ENCODE measurements at places on chromosomes 6 and 20. TPM values are rescaled to one million over a fixed set of nuclear protein-coding genes. Genes with fewer than 3 reads are reported as not detected.
A peak's percentile ranks its signal among the peaks of the same experiment; 100 is the strongest.

DNA sequence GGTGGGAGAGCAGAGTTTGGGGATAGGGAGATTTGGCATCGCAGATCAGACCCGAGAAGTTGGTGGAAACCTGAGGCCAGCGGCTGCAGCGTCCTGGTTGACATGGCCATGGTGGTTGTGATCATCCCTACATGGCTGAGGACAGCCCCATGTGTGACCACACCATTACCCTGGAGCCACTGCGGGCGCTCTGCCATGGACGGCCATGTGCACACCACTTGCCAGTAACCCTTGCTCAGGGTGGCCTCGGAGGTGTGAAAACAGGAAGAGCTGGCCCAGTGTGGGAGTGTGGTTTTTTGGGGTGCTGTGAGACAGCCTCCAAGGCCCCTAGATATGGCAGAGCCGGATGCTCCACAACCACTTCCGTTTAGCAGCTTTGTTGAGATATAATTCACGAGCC is 64.4 kb downstream of the TMEM242 start:
- no peak for DNase-seq

The BCAS4 gene
- total RNA-seq: under 0.01 TPM

The DDX43 gene
- 3.0 TPM for total RNA-seq

The SLC2A4RG gene
- 69.5 TPM for total RNA-seq

GRCh38 chr6:117555882-117556498 is 46.3 kb downstream of the GOPC start:
- peak; percentile 53 for DNase-seq

The PLCB4 gene
- total RNA-seq: 1.3 TPM

DNA sequence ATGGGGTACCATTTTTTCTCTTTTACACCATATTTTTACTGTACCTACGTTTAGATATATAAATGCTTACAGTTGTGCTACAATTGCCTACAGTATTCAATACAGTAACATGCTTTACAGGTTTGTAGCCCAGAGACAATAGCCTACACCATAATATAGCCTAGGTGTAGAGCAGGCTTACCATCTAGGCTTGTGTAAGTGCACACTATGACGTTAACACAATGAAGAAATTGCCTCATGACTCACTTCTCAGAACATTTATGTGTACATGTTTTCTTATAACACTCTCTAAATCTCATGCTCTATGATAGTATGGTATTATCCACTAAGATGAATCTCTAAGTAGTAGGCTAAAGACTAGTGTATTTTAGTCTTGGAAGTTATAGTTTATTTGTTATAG is 13.5 kb downstream of the GPR63 start:
- no peak for DNase-seq

All from body of pancreas (tissue), 4 donors.